ENCODE measurements at places on chromosomes 1 and 21. TPM values are rescaled to one million over a fixed set of nuclear protein-coding genes. Genes with fewer than 3 reads are reported as not detected.

KIF21B gene
- 1.9 TPM for total RNA-seq

FCER1A gene
- 0.08 TPM for total RNA-seq

SLC30A1 gene
- 83.3 TPM for total RNA-seq

ANKRD65 gene
- total RNA-seq: 0.17 TPM

LEFTY1 gene
- 1.1 TPM for total RNA-seq

DIRAS3 gene
- total RNA-seq: 0.92 TPM

CFAP107 gene
- total RNA-seq: not detected

TIPRL gene
- total RNA-seq: 14.2 TPM

- no peak overlapping the region for H3K4me3 ChIP-seq
- DNase-seq: no peak
- no peak overlapping the region for H3K27ac ChIP-seq
- H3K27me3 ChIP-seq: no peaks in the 10 kb centered on the region
- H3K4me1 ChIP-seq: peaks cover 6% of the 10 kb centered on the region
- H3K36me3 ChIP-seq: no peaks in the 10 kb centered on the region
These were observed 24.7 kb downstream of the CASZ1 start for GRCh38 chr1:10771789-10772188.

DNA sequence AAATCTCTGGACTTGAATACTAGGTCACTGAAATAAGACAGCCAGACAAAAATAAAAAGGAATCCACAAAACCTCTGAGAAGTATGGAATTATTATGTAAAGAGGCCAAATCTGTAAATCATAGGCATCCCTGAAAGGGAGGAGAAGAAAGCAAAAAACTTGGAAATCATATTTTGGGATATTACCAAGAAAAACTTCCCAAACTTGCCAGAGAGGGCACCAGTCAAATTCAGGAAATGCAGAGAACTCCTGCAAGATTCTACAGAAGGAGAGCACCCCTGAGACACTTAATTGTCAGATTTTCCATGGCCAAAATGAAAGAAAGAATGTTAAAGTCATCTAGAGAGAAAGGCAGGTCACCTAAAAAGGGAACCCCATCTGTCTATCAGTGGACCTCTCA is 862.3 kb upstream of the PRMT6 start:
- H3K27ac ChIP-seq: no peak overlapping the region
- no peaks in the 10 kb centered on the region for H3K27me3 ChIP-seq
- no peaks in the 10 kb centered on the region for H3K36me3 ChIP-seq
- no peak for DNase-seq
- no peaks in the 10 kb centered on the region for H3K4me1 ChIP-seq

- peaks cover 10% of the 10 kb centered on the region for H3K4me1 ChIP-seq
- H3K36me3 ChIP-seq: no peaks in the 10 kb centered on the region
- H3K27ac ChIP-seq: no peak overlapping the region
- no peak overlapping the region for H3K4me3 ChIP-seq
- H3K27me3 ChIP-seq: no peaks in the 10 kb centered on the region
- DNase-seq: no peak
These were observed 36.3 kb upstream of the CLIC4 start for GRCh38 chr1:24708938-24709337.

GRCh38 chr1:90919190-90919719 is 102.6 kb downstream of the ZNF644 start:
- no peaks in the 10 kb centered on the region for H3K27me3 ChIP-seq
- no peak overlapping the region for H3K4me3 ChIP-seq
- DNase-seq: no peak

DNA sequence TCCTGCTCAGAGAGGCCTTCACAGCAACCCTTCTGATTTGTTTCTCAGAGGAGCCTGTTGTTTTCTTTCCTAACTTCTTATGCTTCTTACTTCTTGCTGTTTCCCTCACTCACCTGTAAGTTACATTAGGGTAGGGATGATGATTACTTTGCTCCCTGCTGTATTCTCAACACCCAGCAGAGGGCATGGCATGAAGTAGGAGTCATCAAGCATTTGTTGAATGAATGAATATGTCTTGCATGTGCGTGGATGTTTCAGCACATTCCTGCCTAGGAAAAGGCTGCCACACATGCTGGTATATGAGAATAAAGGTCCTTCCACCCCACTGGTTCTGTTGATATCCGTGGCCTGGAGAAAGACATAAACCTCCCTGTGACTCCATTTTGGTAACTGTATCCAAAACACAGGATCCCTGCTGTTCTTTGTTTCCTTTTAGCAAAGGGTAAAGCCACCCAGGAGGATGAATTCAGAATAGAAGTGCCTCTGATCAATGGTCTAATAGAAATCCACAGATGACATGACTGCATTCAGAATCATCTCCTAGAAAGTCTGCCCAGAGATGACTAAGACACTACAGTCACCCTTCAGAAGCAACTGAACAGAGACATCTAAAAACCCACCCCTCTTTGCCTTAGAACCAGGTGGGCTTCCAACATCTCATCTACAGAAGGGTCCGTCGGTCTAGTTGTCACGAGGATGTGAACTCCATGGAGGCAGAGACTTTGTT is 168.8 kb downstream of the ZSCAN20 start:
- no peaks in the 10 kb centered on the region for H3K27me3 ChIP-seq
- no peaks in the 10 kb centered on the region for H3K4me1 ChIP-seq
- no peak overlapping the region for H3K4me3 ChIP-seq
- H3K27ac ChIP-seq: no peak overlapping the region
- no peaks in the 10 kb centered on the region for H3K36me3 ChIP-seq
- no peak for DNase-seq

- H3K36me3 ChIP-seq: no peaks in the 10 kb centered on the region
- no peaks in the 10 kb centered on the region for H3K27me3 ChIP-seq
- no peak overlapping the region for H3K27ac ChIP-seq
- H3K4me1 ChIP-seq: peaks cover 21% of the 10 kb centered on the region
- DNase-seq: no peak
These were observed 74.8 kb downstream of the ELAVL4 start for GRCh38 chr1:50183378-50184133.

DNA sequence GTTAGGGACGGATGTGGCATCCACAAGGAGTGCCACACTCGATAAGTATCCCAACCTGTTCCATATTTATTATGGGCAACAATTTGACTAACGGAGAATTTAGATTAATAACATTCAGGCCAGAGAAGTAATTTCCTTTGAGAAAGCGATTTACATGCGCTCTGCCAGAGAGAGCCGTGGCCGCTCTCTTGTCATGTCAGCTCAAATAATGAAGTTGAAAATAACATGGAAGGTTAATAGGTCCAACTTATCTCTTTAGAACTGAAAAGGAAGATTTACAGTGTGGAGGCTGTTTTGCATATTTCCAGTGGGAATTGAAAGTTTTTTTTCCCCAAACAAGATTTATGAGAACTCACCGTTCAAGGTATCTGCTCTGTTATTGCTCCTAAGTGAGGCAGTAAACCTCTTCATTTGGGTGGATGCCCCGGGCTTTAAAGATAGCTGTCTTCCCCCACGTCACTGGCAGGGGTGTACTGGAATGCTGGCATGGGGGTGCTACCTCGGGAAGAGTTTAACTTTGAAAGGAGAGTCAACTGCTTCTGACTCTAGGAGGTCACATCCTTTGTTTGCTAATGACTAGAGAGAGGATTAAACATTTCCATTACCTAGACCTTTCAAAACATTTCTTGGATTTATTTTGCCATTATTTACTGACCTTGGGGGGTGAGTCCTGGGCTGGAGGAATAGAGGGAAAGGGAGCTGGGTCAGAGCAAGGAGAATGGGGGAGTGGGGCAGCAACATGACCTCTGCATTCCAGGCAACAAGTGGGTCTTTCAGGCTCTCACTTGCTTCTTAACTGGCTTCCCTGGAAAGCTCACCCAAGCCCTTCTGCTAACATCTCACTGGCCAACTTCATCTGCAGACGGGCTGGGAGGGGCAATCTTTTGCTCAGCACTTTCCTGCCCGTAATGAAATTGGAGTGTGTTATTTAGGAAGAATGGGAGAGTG is 204.2 kb downstream of the CAMTA1 start:
- no peaks in the 10 kb centered on the region for H3K27me3 ChIP-seq
- no peaks in the 10 kb centered on the region for H3K4me1 ChIP-seq
- no peak overlapping the region for H3K4me3 ChIP-seq
- DNase-seq: no peak

DNA sequence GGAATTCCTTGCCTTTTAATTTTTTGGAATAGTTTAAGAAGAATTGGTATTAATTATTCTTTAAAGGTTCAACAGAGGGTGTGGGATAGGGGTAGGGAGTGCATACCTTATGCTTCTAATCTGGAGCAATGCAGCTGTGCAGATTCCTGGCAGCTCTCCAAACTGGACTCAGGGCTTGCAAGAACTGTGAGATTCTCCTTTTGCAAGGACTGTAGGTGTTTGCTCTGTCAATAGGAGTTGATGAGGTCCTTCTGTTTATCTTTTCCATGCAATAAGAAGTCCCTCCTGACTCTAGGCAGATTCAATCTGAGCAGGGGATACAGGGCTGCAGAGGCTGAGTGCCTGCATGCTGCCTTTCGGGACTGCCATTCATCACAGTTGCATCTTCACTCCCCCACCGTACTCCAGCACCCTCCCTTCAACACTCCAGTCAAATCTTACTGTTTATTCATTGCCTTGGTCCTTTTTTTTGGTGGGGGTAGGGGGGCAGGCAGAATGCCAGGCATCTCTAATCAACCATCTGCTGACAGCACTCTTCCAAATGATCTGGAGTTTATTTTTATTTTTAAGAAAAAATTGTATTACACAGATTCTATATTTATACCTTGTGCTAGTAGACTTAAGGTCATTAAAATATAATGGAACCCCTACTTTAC is 122.3 kb downstream of the DISC1 start:
- H3K27ac ChIP-seq: no peak overlapping the region
- H3K4me3 ChIP-seq: no peak overlapping the region
- no peaks in the 10 kb centered on the region for H3K27me3 ChIP-seq
- H3K36me3 ChIP-seq: no peaks in the 10 kb centered on the region
- H3K4me1 ChIP-seq: no peaks in the 10 kb centered on the region
- no peak for DNase-seq

DNA sequence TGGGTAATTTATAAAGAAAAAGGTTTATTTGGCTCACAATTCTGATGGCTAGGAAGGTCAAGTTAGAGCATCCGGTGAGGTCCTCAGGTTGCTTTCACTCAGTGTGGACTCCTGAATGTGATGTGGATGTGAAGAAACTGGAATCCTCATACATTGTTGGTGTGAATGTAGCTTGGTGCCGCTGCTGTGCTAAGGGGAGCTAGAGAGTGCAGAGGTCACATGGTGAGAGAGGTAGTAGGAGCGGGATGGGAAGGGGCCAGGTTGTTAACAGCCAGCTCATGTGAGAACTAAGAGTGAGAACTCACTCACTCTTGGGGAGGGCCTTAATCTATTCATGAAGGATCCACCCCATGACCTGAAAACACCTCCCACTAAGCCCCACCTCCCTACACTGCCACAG is 21.8 kb downstream of the ITSN1 start:
- H3K4me1 ChIP-seq: peaks cover 9% of the 10 kb centered on the region
- H3K36me3 ChIP-seq: no peaks in the 10 kb centered on the region
- H3K27me3 ChIP-seq: no peaks in the 10 kb centered on the region
- H3K4me3 ChIP-seq: no peak overlapping the region

DNA sequence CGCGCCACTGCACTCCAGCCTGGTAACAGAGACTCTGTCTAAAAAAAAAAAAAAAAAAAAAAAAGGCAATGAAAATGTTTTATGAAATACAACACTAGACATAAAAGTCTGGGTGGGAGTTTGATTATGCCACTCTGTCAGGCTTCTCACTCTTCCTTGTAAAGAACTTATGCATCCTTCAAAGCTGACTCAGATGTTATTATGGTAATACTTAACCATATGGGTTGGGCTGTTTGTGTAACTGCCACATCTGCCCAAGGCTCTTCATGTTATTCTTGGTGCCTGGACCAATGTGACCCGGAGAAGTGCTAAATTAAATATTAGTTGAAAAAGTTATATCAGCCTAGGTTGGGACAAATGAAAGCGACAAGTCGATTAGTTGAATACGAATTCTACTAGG is 23.8 kb downstream of the FAM89A start:
- H3K4me3 ChIP-seq: no peak overlapping the region
- H3K27ac ChIP-seq: no peak overlapping the region
- no peaks in the 10 kb centered on the region for H3K4me1 ChIP-seq
- no peak for DNase-seq
- no peaks in the 10 kb centered on the region for H3K36me3 ChIP-seq

GRCh38 chr1:204285436-204286305 is 71.9 kb upstream of the GOLT1A start:
- H3K4me1 ChIP-seq: peaks cover 64% of the 10 kb centered on the region
- H3K4me3 ChIP-seq: peak overlapping the region; percentile 73
- H3K27me3 ChIP-seq: no peaks in the 10 kb centered on the region
- no peak for DNase-seq
- peak overlapping the region; percentile 41 for H3K27ac ChIP-seq

GRCh38 chr1:210616356-210616755 is 287.7 kb downstream of the HHAT start:
- H3K36me3 ChIP-seq: no peaks in the 10 kb centered on the region
- no peaks in the 10 kb centered on the region for H3K4me1 ChIP-seq
- H3K27me3 ChIP-seq: no peaks in the 10 kb centered on the region
- DNase-seq: no peak

All from liver (tissue), 10 donors.